ENCODE measurements at places on chromosomes 16 and 17. TPM values are rescaled to one million over a fixed set of nuclear protein-coding genes. Genes with fewer than 3 reads are reported as not detected.

KRT35 gene
- not detected for total RNA-seq

SLFN13 gene
- 7.1 TPM for total RNA-seq

MVP gene
- total RNA-seq: 244 TPM

GLP2R gene
- not detected for total RNA-seq

SDR42E2 gene
- not detected for total RNA-seq

All from ascending aorta (tissue), 2 donors.